Dermis microvascular lymphatic vessel endothelial cell (primary cell): ENCODE measurements at places on chromosomes 4 and X. TPM values are rescaled to one million over a fixed set of nuclear protein-coding genes. Genes with fewer than 3 reads are reported as not detected.

- DNase-seq: no peak
Observed at GRCh38 chr4:26204249-26204825, 116.5 kb upstream of the RBPJ start.

Gene KDM6A
- total RNA-seq: 18.9 and 28.8 TPM in 2 replicates

Gene MMRN1
- total RNA-seq: 1,510 and 3,426 TPM in 2 replicates

DNA sequence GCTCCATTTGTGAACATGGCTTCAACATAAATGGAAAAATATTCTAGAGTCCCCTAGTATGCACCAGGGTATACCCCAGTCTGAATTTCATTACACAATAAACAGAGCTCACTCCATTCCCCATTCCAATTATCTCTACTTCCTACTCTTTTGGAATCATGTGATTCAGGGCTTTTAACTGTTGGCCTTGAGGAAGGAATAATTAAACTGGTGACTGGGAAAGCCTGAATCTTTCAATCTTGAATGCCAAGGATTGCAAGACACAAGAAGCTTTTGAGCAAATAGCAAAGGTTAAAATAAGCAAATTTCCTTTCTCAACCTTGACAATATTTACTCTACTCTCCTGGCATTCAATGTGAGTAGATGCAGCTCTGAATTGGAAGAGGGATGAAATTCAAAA is 77.5 kb upstream of the INPP4B start:
- DNase-seq: no peak

DNA sequence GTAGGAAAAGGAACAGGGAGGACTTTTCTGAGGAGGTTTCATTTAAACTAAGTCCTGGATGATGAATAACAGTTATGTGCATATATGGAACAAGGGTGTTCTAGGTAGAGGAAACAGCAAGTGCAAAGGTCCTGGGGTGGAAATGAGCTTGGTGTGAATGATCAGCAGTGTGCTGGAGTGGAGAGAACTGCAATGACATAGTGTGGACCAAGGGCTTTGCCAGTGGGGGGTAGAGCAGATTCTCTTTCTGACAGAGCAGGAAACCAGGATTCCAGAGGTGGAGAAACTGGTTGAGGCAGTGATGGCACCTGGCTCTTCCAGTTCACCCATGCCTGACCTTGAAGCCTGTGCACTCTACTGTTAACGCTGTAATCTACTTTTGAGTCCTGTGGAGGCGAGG is 1.7 kb downstream of the PPP1R3F start:
- no peak for DNase-seq

Gene CENPE
- 7.0 and 13.5 TPM in 2 replicates for total RNA-seq

DNA sequence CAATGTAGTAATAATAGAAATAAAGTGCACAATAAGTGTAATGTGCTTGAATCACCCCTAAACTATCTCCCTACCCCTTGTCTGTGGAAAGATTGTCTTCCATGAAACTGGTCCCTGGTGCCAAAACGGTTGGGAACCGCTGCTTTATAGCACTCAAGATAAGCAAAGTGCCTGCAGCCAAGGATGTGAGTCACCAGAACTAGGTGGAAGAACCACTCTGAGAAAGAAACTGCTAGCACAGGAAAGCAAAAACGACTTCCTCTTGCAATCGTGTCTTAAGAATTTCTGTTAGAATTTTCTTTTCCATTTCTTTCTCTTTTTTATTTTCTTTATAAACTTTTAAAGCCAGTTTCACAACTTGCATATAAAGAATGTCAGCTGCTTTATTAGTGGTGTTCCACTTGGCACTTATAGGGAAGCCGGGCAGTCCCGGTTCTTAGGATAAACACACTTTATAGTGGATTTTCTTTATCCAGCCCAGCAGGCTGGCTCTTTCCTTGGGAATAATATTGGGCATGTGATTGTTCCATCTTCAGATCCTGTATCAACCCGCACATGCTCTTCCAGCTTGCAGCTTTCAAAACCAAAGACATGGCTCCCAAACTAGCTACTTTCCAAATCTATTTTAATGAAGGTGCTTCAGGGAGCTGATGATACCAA is 32.3 kb upstream of the CXCL8 start:
- DNase-seq: peak; percentile 83

DNA sequence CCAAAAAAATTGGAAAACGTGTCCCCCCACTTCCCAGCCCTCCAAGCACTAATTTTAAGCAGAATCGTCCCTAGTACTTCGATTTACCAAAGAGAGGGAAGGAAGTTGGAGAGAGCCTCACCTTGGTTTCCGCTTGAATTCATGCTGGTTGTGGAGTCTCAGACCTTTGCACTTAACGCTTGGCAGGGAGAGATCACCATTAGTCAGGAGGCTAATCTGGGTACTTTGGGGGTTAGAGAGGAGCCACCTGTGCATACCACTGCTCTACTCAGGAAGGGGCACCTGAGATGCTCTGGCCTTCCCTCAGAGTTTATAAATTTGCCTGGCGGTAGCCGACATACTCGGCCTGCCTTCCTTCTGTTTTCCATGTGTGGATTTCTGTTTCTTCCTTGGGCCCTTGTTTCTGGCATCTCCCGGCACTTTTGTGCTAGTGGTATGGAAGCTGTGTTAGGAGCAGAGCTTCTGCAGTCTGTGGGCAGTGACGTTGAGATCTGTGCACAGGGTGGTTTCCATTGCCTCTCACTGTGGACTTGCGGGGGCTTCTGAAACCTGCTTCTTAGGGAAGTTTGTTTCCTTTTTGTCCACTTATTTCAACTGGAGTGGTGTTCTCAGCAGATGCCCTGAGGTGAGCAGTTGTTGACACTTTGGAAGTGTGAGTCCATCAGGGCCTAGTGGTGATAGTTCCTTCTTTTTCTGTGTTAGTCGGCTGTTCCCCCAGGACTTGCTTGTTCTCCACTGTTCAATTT is 104.2 kb downstream of the TMEM131L start:
- no peak for DNase-seq

- DNase-seq: no peak
Observed at GRCh38 chr4:101114936-101115372, 232.4 kb downstream of the PPP3CA start.

DNA sequence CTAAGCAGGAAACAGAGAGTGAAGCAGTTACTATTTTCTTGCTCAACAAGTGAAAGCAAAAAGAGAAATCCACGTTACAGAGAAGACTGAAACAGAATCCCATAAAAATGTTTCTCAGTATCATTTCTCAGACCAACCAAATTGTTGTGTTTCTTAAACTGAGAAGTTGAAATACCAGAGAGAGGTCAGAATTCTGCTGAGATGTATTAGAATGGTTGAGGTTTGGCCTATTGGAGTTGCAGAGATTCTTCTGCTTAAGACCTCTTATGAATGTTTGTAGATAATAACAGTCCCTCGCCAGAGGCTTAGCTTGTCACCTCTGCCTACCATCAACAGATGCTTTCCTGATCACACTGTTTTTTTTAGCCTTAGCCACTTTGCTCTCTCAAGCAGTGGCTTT is 481.4 kb downstream of the TRIML1 start:
- no peak for DNase-seq

DNA sequence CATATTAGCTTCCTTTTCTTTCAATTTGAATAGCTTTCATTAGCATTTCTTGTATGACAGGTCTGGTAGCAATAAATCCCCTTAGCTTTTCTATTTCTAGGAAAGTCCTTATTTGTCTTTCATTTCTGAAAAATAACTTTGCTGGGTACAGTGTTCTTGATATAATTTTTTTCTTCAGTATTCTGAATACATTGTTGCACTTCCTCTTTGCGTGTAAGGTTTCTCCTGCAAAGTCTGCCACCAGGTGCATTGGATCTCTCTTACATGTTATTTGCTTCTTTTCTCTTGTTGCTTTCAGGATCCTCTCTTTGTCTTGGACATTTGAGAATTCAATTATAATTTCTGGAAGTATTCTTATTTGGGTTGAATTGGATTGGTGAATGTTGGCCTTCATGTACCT is 663.7 kb downstream of the GRXCR1 start:
- no peak for DNase-seq

Gene AMBN
- not detected in 2 replicates for total RNA-seq

GRCh38 chr4:3480528-3481112 is 17.5 kb downstream of the DOK7 start:
- peak; percentile 64 for DNase-seq

DNA sequence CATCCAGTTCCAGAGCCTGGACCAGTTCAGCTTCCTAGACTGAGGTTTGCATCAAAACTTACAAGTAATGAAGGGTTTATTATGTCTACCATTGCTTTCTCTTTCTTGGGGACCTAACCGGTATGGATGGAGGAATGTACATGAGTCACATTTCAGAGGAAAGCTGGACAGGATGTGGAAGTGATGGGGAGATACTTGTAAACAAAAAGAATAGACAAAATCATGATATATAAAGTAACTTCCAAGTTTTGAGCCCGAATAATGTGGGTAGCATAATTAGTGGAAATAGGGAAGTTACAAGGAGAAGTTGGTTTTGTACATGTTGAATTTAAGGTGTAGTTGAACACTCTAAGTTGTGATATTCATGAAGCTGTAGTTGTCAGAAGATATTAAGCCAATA is 15.0 kb downstream of the FNIP2 start:
- DNase-seq: peak; percentile 66

DNA sequence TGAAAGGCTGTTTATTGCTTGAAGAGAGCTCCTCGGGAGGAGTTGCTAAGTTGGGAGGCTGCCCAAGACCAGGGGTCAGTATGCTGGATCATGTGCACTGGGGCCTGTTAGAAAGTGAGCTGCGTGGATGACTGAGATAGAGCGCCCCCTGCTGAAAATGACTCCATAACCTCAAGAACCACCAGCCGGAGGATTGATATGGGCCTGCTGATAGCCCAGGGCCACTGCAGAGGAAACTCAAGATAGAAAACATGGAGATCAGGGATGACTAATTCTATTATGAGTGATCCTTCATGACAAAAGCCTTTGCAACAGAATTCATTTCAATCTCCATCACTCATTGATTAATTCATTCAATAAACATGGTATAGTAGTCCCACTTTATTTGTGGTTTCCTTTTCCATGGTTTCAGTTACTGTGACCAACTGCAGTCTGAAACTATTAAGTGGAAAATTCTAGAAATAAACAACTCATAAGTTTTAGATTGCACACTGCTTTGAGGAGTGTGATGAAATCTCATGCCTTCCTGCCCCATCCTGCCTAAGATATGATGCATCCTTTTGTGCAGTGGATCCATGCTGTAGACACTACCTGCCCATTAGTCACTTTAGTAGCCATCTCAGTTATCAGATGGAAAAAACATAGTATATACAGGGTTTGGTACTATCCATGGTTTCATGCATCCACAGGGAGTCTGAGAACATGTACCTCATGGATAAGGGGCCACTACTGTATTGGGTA is 126.7 kb upstream of the MBNL3 start:
- DNase-seq: peak; percentile 16

DNA sequence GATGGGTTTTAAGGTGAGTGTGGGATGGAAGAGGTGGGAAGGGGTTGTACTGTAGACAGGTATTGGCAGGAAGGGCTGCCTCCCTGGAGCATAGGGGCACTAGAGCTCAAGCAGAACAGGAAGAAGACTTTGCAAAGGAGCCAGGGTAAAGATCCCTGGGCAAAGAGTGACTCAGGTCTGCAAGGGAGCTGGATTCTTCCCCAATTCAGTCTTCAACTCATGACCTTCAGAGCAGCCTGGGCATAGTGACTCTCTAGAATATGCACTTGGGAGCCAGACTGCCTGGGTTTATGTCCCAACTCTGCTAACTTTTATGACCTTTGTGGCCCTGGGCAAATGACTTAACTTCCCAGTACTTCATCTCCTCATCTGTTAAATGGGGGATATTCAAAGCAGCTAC is 4.0 kb downstream of the LONRF3 start:
- no peak for DNase-seq

DNA sequence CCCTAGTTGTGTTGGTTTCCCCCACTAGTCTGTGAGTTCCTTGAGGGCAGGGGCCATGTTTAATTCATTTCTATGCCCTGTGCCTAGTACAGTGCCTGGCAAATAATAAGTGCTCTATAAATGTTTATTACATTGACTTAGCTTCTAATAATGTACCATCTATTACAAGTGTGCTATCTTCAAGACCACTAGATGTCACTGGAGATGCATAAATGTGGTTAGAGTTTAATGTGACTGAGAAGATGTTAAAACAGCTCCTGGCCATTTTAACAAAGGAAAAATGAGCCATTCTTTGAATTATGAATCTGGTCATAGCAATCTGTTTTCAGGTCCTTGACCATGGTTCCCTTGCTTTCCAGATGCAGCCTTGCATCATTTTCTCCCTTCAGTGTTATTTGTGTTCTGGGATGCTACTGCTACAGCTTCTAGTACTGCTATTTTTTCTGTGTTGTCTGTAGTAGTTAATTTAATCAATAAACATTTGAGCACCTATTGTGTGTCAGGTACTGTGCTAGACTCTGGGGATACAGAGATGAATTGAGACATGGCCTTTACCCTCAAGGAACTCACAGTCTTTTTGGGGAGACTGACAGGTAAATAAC is 43.2 kb downstream of the SLC9A6 start:
- DNase-seq: peak; percentile 74

DNA sequence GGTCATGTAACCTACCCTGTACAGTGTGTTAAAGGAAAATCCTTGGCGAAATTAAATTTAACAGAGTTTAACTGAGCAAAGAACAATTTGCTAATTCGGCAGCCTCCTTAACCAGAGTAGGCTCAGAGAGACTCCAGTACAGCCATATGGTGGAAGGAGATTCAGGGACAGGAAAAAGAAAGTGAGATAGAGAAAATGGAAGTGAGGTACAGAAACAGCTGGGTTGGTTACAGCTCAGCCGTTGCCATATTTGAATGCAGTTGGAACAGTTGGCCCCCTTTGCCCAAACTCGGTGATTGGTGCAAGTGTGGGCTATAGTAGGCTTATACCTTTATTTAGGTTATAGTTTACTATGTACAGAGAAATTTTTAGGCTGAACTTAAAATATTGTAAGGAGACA is 48.8 kb upstream of the GBA3 start:
- no peak for DNase-seq

GRCh38 chrX:30568136-30568535 is 9.4 kb downstream of the TASL start:
- DNase-seq: no peak

- DNase-seq: peak; percentile 30
Observed at GRCh38 chrX:36909676-36910030, 98.5 kb upstream of the FAM47C start.

DNA sequence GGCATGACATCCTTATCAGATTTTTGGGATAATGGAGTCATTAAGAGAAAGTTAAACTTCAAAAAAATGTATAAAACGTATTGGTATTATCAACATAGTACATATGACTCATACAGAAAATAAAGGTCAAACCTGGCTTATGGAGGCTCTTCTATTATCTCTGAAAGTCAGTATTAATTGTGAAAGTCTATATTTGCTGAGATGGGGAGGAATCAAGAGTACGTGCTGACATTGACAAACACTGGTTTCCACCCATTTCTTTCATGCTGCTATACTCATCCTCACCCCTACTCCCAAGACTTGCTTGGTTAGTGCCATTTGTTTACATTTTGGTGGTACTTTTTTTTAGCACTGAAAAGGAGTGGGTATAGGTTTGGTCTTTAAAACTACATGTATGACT is 30.8 kb upstream of the PLA2G12A start:
- DNase-seq: no peak

GRCh38 chr4:164482758-164483157 is 271.2 kb upstream of the SMIM31 start:
- no peak for DNase-seq

Gene NHS
- 0.13 TPM in 2 replicates for total RNA-seq
